IMR-90 (cell line): ENCODE measurements at places on chromosomes 4 and X. TPM values are rescaled to one million over a fixed set of nuclear protein-coding genes. Genes with fewer than 3 reads are reported as not detected.
A peak's percentile ranks its signal among the peaks of the same experiment; 100 is the strongest.

DNA sequence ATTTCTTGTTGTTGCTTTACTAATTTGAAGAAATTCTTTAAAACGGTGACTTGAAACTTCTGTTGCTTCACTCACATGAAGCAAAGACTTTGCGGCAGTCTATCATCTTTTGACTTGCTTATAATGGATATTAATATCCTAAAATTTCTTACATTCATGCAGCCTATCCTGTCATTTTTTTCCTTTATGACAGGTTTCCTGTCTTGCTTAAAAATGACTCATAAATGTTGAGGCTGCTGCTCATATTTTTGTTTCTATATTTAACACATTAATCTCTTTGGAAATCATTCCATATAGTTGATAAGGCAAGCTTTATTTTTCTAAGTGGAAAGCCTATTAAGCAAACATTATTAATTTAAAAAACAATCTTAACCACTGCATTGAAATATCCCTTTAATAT lies 176.6 kb upstream of the GALNTL6 start:
- no peak overlapping the region for H3K27ac ChIP-seq
- H3K36me3 ChIP-seq, result no peaks in the 10 kb centered on the region
- no peak for DNase-seq
- no peak overlapping the region for H3K4me3 ChIP-seq

GRCh38 chrX:151737494-151737893 lies 2.9 kb downstream of the CNGA2 start:
- no peak for DNase-seq
- H3K4me1 ChIP-seq, result no peaks in the 10 kb centered on the region
- no peak overlapping the region for H3K27ac ChIP-seq
- no peak overlapping the region for H3K4me3 ChIP-seq
- H3K36me3 ChIP-seq, result no peaks in the 10 kb centered on the region

- no peak overlapping the region for H3K4me3 ChIP-seq
- H3K4me1 ChIP-seq, result no peaks in the 10 kb centered on the region
- peaks cover 4% of the 10 kb centered on the region for H3K27me3 ChIP-seq
- no peak for DNase-seq
Measured at GRCh38 chrX:71650333-71650969, 16.9 kb upstream of the LOC101059915 start.

DNA sequence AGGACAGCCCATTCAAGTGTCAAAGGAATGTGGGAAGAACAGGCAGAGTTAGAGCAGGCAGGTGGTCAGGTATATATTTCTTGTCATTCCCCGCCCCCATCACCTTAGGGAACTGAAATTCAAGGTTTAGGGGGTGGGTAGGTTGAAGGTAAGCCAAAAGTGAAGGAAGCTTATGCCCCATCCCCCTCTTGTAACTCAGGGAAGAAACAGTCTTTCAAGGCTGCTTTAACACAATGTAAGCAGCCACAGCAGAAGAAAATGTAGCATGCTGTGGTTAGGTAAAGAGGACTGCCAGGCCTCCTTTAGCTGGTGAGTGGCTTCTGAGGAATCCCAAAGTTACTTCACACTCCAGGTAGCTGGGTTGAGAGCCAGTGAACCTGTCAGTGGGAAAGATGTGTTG lies 122.3 kb downstream of the RS1 start:
- no peak for DNase-seq
- no peak overlapping the region for H3K27ac ChIP-seq
- no peak overlapping the region for H3K4me3 ChIP-seq
- no peaks in the 10 kb centered on the region for H3K27me3 ChIP-seq

DNA sequence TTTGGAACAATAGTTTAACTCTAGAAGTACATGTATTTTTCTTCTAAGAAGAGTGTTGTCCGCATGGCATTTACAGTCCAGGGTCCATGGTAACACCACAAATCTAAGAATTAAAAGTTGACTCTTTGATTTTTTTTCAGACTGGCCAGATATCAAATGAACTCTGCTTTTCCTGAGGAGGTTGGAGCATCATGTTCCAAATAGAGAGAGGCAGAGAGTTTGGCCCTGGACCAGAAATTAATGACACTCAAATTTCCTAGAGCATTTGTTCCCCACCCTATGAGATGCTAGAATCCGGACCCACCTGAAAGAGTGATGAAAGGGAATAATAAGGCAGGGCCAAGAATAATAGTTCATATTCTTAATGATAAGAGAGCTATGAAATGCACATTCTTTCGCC lies 47.0 kb upstream of the NAP1L5 start:
- H3K27ac ChIP-seq, result no peak overlapping the region
- peaks cover 23% of the 10 kb centered on the region for H3K36me3 ChIP-seq
- no peaks in the 10 kb centered on the region for H3K27me3 ChIP-seq
- DNase-seq, result no peak
- H3K4me3 ChIP-seq, result no peak overlapping the region
- peaks cover 5% of the 10 kb centered on the region for H3K4me1 ChIP-seq

DNA sequence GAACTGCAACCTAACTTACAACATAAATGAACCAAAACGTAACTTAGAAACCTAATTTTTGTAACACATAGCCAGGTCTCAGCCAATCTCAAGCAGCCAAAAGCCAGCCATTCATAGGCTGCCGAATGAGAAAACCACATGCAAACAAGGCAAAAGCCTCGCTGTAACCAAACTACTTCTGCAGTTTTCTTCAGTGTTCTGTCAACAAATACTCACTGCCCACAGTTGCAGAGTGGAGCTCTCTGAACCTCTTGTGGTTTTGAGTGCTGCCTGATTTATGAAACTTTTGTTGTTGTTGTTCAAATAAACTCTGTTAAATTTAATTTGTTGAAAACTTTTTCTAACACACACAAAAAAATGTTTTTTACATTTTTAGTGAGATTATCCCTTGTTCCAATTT lies 251.2 kb downstream of the PAPSS1 start:
- no peak overlapping the region for H3K4me3 ChIP-seq
- DNase-seq, result no peak
- no peaks in the 10 kb centered on the region for H3K27me3 ChIP-seq
- no peaks in the 10 kb centered on the region for H3K4me1 ChIP-seq
- no peak overlapping the region for H3K27ac ChIP-seq
- no peaks in the 10 kb centered on the region for H3K36me3 ChIP-seq

- H3K4me1 ChIP-seq, result no peaks in the 10 kb centered on the region
- H3K36me3 ChIP-seq, result no peaks in the 10 kb centered on the region
- H3K27me3 ChIP-seq, result no peaks in the 10 kb centered on the region; the same call in none of the 2 replicates
- H3K4me3 ChIP-seq, result no peak overlapping the region
- DNase-seq, result no peak
Measured at GRCh38 chrX:44082829-44083228, 109.6 kb upstream of the NDP start.

DNA sequence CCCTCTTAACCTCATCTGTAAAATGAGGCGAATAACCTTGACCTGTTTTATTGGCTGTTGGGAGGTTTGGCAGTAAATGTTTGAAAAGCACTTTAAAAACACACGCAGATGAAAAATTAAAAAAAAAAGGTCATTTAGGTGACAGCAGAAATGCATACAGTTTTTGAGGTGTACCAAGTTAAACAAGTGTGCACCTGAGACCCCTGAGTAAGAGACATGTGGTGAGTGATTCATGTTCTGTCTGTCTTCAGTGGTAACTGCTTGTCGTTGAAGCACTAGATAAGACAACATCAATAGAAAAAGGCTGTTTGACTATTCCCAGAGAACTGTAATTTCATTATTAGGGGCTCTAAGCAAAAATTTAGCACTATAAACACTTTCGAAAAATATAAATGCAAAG lies 608.4 kb upstream of the PITX2 start:
- H3K27ac ChIP-seq, result no peak overlapping the region
- DNase-seq, result no peak
- no peaks in the 10 kb centered on the region for H3K27me3 ChIP-seq
- H3K4me3 ChIP-seq, result no peak overlapping the region
- H3K4me1 ChIP-seq, result peaks cover 5% of the 10 kb centered on the region; the same call in 1 of the 2 replicates

DNA sequence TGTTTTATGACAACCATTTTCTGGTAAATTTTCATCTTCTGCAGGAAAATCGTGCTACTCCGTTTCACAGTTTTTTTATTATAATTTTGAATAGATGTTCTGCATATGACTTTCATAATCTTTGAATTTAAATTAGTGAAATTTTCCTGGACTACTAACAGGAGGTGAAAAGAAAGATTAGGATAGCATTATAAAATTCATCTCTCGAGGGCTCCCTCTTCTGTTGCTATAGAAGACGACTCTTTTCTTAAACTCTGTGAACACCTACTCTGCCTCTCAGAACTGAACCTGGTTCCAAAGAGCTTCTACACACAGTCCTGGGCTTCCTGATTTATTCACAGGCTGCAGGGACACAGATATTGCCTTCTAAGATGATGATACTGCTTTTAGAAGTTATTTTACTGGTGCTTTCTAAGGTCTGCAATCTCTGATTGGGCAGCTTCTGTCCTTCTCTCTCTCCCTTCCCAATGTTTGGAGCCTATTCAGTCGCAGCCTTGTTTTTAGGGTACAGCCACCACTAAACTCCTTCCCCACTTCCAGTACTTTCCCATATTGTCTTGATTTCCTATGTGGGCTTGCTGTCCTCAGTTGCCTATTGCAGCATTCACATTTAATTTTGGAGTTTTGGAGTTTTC lies 10.1 kb upstream of the SAP30 start:
- no peaks in the 10 kb centered on the region for H3K4me1 ChIP-seq
- peak; percentile 25 for DNase-seq
- H3K36me3 ChIP-seq, result no peaks in the 10 kb centered on the region
- H3K27ac ChIP-seq, result no peak overlapping the region
- H3K4me3 ChIP-seq, result no peak overlapping the region

DNA sequence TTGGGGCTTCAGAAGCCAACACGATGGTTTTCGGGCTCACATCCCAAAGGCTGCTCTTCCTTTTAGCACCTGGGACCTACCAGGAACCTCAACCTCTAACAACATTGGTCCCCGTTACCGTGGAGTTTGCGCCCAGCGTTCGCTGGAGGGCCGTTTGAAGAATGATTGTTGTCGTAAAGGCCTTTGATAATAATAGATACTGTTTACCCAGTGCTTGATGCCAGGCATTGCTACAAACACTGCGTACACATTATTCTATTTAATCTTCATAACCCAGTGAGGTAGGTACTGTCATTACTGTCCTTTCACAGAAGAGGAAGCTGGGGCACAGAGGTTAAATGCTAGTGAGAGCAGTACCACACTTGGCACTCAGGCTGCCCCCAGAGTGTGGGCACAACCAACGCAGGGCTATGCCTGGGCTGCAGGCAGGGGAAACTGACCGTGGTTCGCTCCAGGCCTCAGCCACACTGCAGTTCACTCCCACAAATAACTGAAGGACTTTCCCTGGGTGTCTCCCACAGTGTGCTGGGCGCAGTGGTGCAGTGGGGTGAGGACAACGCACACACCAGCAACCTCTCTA lies 1.0 kb upstream of the ACSL1 start:
- peaks cover 7% of the 10 kb centered on the region; the same call in 1 of the 2 replicates for H3K27me3 ChIP-seq
- H3K4me1 ChIP-seq, result peaks cover 2% of the 10 kb centered on the region; the same call in 1 of the 2 replicates
- H3K4me3 ChIP-seq, result no peak overlapping the region; the same call in 1 of the 2 replicates
- no peak overlapping the region for H3K27ac ChIP-seq

- no peaks in the 10 kb centered on the region for H3K36me3 ChIP-seq
- no peak overlapping the region for H3K27ac ChIP-seq
- H3K4me1 ChIP-seq, result no peaks in the 10 kb centered on the region
- DNase-seq, result peak; percentile 15
- no peak overlapping the region for H3K4me3 ChIP-seq
Measured at GRCh38 chrX:119218198-119218597, 17.9 kb upstream of the PGRMC1 start.

The TCEAL5 gene
- not detected in 2 replicates for polyA plus RNA-seq

The ANXA3 gene
- 4.2 and 4.8 TPM in 2 replicates for polyA plus RNA-seq

The MTMR8 gene
- polyA plus RNA-seq, result not detected in 2 replicates

The DCLK2 gene
- polyA plus RNA-seq, result 13.2 and 15.5 TPM in 2 replicates
